CD8-positive, alpha-beta memory T cell (primary cell): ENCODE measurements at places on chromosomes 16 and 17. TPM values are rescaled to one million over a fixed set of nuclear protein-coding genes. Genes with fewer than 3 reads are reported as not detected.

USP22 gene
- 146 TPM for total RNA-seq

C17orf78 gene
- total RNA-seq, result not detected

DHX8 gene
- total RNA-seq, result 70.8 TPM

CLEC10A gene
- 0.42 TPM for total RNA-seq

SLC9A5 gene
- total RNA-seq, result 5.2 TPM

EPN2 gene
- total RNA-seq, result 10.4 TPM

HOXB3 gene
- 3.5 TPM for total RNA-seq

DHRS7C gene
- not detected for total RNA-seq

SLC6A4 gene
- not detected for total RNA-seq

DNA sequence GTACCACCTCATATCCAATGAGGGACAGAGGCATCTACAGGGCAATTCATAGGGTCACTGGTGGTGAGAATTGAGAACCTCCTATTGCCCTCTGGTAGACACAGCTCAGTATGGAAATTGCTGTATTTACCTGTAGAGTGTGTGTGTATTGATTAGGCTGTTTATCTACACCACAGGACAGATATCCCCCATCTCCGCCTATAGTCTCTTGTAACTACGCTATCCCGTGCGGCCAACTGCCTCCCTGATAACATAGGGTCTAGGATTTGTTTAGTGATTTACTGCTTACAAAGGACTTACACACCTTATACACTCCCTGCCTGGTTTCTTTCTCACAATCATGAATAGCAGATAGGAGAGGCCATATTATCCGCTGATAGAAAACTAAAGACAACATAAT is 1.7 kb upstream of the STAT3 start:
- no peak for DNase-seq

DNA sequence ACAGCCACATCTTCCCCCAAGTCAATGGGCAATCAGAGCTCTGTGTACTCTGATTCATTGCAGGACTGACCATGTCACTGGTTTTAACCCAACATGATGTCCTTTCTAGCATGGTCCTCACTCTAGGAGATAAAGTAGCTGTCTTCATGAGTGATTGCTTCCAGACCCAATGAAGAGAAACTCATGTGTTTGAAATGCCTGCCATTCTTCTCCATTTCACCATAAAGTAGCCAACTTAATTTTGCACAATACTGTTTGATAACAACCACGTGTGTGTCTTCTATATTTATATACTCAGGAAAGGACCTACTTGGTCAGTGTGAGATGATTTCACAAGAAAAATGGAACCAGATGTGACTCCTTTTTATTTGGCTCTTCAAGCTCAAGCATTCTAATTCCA is 172.5 kb downstream of the AXIN2 start:
- no peak for DNase-seq

DNA sequence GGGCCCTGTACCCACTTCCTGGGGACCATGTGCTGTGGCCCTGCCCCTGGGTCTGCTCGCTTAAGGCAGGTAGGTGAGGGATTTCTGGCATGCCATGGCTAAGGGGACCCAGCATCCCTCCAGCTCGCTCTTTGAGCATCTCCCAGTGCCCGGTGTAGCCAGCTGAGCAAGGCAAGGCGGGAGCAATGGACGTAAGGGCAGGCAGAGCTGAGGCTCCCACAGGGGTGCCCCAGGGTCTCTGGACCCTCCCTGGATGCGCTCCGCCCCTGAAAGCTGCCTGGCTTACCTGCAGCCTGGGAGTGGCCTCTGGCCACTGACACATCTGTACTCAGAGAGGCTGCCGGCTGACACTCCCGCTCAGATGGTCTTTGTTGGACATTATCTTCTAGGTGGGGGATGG is 189.9 kb downstream of the IRF8 start:
- no peak for DNase-seq

DNA sequence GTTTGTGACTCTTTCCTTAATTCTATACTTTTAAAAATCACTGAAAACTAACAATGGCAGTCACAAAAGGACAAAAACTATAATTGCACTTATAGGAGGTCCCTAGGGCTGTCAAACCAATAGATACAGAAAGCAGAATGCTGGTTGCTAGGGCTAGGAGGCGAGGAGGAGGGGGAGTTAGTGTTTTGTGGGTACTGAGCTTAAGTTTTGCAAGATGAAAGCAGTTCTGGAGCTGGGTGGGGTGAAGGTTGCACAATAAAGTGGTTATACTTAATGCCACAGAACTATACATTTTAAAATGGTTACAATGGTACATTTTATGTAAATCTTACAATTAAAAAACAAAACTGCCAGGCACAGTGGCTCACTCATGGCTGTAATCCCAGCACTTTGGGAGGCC is 27.3 kb downstream of the NUBP1 start:
- peak; percentile 52 for DNase-seq

DNA sequence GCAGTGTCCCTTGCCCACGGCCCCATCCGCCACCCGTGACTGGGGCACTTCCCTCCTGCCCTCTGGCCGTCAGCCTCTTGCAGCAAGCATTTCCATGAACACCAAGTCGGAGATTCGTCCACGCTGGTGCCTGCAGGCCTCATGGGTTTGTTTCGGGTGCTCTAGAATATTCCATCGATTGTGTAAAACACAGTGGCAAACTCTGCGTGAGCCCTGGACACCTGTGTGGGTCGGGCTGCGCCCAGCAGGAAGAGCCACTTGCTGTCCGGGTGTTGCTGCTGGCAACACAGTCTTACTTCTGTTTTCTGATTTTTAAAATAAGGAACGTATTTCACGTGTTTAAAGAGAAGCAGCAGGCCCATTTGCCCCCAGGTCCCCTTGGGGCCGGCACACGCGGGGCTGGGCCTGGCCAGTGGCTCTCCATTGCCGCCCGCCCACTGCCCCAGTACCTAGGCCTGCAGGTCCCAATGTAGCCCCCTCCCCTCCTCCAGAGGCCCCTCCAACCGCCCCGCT is 10.0 kb downstream of the CYBC1 start:
- DNase-seq, result no peak

GRCh38 chr17:68566442-68566738 is 34.8 kb downstream of the FAM20A start:
- DNase-seq, result no peak

DNA sequence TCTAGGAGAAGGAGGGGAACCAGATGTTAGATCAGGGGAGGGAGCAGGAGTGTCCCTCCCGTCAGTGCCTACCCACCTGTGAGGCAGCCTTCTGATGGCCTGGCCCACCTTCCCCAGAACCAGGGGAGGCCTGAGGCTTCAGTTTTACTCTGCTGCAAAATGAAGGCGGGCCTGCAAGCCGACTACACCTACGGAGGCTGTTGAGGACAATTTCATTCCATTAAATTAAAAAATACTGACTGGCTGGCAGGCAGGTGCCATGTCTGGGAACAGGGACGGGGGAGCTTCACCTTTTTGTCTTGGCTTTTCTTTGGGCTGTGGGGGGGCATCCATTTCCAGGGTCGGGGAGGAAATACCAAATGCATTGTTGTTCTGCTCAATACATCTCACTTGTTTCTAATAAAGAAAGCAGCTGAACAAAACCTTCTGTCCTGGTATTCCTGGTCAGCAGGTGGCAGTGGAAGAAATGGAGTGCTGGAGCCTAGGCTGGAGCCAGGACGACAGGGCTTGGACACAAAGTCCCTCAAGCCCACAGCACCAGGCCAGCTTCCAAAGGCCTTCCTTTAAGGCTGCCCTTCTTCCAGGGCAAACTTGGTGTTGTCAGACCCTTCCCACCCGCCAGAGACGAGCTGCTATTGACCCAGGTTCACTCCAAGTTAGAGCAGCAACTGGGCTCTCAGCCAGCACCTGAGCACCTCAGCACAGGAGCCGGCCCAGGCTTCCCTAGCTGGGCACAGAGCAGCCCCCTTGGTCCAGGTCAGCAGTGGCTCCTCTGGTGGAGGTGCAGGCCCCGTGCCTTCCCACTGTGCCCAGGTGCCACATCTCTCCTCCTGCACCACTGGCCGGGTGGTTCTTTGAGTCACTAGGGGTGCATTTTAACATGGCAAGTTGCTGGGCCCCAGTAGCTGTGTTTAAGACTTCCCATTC is 23.5 kb downstream of the PLCD3 start:
- DNase-seq, result no peak

DNA sequence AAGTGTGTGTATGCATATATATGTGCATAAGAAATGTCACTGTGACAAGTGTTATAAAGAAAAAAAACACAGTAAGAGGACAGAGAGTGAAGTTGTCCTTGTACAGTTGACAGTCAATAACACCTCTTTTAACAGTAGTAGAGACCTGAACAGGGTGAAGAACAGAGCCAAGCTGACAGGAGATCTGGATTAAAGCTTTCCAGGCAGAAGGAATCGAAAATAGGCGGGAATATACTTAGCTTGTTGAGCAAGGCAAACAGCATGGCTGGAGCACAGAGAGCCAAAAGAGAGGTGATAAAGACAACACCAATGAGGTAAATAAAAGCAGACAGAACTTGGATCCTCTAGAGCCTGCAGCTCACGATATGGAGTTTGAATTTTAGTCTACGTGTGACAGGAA is 64.8 kb downstream of the KANSL1 start:
- DNase-seq, result no peak

DNA sequence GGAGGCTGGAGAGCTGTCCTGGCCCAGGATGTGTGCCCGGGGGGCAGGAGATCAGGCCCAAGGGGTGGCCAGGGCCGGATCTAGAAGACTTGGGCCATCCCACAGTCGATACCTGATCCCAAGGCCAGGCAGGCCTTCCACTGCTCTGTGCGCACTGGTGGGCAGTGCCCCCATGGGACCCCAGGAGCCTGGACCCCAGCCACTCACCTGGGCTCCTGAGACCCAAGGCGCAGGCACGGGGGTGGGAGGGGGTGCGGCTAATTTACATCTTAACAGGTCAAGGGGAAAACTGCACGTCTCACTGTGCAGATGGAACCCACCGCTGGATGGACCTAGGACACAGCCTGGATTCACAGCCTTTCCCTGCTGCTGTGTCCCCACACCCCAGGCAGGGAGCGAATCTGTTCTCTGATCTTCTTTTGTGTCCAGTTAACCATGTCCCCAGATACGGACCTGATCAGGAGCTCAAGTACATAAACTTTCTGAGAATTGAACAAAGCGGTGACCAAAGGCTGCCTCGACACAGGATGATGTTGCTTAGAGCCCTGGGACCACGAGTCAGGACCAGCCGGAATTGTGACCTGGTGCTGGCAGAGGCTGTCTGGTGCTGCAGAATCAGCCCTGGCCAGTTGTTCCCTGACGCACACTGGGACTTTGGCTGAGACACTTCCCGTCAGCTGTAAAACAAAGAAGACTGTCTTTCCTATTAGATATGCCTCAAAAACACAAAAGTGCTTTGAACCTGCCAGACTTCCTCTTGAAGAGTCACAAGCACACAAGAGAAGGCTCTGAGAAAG is 60.6 kb downstream of the TNFRSF13B start:
- peak; percentile 33 for DNase-seq

GRCh38 chr16:81888520-81889394 is 109.7 kb downstream of the PLCG2 start:
- no peak for DNase-seq

- DNase-seq, result no peak
These were observed 142.4 kb downstream of the CYLD start for GRCh38 chr16:50884066-50884860.

GRCh38 chr16:29876594-29877249 is 13.7 kb upstream of the CDIPT start:
- peak; percentile 58 for DNase-seq

DNA sequence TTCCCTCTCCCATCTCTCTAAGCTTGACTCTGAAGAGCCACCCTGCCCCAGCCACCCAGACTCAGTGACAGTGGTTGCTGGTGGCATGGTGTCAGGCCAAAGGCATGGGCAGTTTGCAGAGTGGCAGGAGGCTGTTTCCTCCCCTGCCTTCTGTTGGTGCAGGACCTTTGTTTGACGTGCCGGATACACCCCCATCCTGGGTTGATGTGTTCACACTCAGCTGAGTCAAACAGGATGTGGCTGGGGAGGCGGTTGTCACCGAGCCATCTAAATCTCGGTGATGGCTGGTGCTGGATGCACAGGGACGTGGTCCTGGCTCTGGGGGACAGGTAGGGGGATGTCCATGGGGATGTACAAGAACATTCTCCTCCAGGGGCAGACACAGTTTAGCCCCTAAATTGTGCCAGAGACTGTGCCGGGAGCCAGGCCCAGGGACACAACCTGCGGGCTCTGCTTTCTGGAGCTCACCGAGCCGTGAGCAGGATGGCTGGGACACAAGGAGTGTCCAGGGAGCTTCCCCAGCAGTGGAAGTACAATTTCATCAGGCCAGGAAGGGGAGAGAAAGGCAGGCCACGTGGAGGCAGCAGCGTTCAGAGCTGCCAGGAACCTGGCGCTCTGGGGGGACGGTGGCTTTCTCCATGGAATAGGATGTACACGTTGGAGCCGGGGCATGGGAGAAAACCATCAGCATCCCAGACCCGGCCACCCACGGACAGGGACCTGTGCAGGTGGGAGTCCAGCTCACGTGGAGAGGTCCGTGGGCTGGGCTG is 264.2 kb downstream of the SEC14L1 start:
- DNase-seq, result peak; percentile 92

GRCh38 chr16:1102333-1102700 is 6.3 kb upstream of the C1QTNF8 start:
- DNase-seq, result no peak

- DNase-seq, result no peak
These were observed 24.6 kb upstream of the TNRC6C start for GRCh38 chr17:77933777-77934398.

- DNase-seq, result peak; percentile 39
These were observed 107.6 kb upstream of the CHMP6 start for GRCh38 chr17:80883831-80884735.

DNA sequence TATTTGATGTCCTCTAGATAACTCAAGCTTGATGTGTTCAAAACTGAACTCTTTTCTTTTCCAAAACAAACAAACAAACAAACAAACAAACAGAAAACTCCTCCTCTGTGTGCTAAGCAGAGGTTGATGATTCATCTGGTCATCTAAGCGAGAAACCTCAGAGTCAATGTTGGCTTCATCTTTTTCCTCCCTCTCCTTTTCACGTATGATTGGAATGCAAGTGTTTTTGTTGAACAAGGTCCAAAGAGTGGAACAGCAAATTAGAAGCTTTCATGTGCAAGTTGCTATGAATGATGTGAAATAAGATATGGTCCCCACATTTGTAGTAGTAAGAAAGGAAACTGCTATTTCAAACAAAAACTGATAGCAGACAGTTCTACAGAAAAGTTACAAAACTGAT is 52.5 kb downstream of the TBX4 start:
- DNase-seq, result no peak
